ENCODE measurements at places on chromosomes 12 and 14.

DNA sequence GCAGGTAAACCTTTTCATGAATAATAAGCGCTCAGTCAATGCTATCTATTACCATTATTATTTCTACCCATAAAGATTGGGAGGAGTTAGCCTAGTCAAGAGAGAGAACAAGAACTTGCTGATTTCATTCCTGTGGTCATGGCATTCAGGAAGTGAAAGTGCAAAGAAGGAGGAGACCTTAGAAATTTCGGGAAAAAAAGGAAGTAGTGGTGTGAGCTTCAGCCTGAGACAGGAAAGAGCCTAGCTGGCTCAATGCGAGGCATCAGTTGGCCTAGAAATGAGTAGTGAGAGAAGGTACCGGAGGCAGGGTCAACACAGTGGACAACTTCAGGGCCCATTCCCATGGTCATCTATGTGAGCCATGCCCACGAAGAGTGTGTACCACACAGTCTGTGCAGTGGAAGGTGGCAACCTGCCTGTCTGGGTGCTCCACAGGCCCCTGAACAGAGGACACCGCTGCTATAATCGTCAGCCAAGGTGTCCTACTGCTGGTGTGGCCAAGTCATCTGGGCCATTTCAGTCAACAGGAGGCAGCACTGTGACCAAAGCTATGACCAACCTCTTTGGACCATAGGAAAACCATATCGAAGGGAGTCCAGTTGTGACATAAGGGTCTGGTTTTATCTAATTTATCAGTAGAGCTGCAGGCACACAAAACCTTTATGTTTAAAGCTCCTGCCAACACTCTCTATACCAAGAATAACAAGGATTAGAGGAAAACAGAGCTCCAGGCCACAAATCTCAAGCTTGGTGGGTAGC lies 16.2 kb upstream of the STON2 start:
- DNase-seq, result no peak

DNA sequence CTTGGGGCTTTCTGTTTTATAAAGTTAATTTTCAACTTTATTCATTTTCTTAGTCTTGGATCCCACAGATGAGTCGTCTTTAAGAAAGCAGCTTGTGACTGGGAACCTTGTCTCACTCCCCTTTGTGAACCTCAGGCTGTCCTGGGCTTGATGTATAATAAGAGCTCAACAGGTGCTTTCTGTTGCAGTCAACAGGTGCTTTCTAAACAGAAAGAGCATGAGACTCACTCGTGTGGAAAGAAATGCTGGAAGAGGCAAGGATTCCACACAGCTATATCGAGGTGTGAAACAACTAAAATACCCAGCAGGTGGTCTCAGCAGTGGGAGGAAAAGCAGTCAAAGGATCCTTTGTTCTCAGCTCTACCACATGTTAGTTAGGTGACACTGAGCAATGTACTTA lies 398.9 kb downstream of the EGLN3 start:
- DNase-seq, result no peak

DNA sequence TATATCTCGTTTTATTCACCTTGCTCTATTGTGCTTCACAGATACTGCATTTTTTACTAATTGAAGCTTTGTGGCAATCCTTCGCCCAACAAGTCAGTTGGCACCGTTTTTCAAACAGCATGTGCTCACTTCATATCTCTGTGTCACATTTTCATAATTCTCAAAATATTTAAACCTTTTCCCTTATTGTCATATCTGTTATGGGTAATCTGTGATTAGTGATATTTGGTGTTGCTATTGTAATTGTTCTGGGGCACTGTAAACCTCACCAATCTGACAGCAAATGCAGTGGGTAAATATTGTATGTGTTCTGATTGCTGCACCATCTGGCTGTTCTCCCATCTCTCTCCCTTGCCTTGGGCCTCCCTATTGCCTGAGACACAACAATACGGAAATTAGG lies 191.3 kb downstream of the BTG1 start:
- peak; percentile 32 for DNase-seq

- DNase-seq, result no peak
Observed at GRCh38 chr14:56026506-56026905, 91.7 kb upstream of the PELI2 start.

GRCh38 chr12:52032446-52032803 lies 18.8 kb upstream of the NR4A1 start:
- peak; percentile 75 for DNase-seq

DNA sequence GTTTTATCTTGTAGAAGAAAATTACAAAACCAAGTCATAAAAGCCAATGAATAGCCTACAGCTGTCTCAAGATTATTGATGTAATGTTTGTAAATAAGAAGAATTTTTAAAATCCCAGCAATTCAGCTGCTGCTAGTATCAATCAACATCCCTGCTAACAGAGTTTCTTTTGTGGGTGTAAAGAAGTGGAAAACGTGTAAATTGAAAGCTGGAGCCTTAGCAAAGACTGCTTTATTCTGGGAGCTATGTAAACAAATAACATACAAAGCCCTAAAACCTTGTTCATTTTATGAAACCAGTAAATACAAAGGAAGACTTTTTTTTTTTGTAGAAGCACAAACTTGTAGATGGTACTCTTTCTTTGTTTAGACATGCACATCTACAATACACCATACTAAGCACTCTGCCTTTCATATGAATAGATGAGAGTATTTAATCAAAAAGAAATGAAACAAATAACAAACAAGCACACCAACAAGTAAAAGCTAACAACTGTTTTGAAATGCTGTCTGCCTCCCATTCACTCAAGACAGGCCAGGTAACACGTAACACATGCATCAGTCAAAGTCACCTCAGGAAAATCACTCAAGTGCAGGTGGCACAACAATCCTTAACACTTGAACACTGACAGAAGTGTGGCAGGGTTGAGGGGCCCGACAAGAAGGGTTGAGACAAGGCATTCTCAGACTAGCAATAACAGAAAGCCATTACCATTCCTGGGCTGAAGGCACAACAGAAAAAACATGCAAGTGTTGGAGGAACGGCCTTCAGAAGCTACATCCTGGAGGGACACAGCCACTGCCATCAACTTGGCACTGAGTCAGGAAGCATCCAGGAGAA lies 1364.0 kb upstream of the SEL1L start:
- DNase-seq, result no peak
